ENCODE measurements at places on chromosomes 11 and 22. TPM values are rescaled to one million over a fixed set of nuclear protein-coding genes. Genes with fewer than 3 reads are reported as not detected.
A peak's percentile ranks its signal among the peaks of the same experiment; 100 is the strongest.

GRCh38 chr11:72039031-72039855, 40.5 kb downstream of the IL18BP start:
- DNase-seq = no peak

The DNAJB13 gene
- 0.90 TPM for total RNA-seq

The OR52I1 gene
- 0.15 TPM for total RNA-seq

DNA sequence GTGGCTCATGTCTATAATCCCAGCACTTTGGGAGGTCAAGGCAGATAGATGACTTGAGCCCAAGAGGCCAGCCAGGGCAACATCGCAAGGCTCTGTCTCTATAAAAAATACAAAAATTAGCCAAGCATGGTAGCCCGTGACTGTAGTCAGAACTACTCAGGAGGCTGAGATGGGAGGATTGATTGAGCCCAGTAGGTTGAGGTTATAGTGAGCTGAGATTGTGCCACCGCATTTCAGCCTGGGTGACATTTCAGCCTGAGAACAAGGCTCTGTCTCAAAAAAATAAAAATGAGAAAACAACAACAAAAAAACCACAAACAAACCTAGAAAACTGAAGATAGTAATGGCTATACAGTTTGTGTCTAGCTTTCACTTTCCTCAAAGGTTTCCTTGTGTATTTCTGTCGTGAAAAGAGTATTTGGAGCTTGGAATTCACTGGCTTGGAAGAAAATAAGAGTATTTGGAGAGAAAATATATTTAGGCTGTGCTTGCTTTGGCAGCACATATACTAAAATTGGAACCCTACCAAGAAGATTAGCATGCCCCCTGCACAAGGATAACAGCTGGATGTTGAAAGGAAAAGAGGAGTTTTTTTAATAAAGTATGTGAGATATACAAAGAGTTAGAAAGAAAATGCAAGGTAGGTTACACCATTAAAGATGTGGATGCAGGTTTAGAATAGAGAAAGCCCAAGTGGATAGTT, 3.9 kb upstream of the BIRC3 start:
- DNase-seq = no peak

The MARK2 gene
- total RNA-seq = 65.0 TPM

- peak; percentile 36 for DNase-seq
Observed at GRCh38 chr11:210122-210802, 2.8 kb downstream of the RIC8A start.

Measured in PC-9 (cell line).